ENCODE measurements at places on chromosomes 3 and 15. TPM values are rescaled to one million over a fixed set of nuclear protein-coding genes. Genes with fewer than 3 reads are reported as not detected.

ADAMTS9 gene
- total RNA-seq = 79.1 TPM

DNA sequence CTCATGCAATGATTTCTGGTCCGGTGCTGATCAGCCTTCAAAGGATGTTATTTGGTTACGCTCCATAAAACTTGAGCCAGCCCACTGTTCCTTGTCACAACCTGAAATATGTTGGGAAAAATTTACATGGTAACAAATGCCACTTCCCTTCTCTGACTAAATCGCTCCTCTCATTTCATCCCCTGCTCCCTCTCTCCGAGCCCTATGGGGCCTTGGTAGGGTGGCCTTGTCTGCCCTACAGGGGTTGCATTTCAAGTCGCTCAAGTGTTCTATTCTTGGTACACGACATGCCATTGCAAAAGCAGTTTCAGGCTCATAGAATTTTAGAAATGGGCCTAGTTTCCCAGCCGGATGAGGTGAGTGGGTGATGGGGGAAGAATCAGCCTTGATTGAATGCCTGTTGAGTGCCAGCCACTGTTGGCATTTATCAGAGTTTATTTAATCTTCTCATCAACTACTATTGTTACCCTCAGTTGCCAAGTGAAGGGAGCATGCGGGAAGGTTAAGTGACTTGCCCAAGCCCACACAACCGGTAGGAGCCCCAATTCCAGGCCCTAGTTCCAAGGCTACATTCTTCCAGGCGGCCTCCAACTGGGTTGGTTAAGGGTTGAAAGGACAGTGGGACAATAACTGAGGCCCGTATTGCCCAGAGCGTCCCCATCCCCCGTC, 961 bp upstream of the ABHD2 start:
- peaks cover 44% of the 10 kb centered on the region for H3K4me1 ChIP-seq
- H3K36me3 ChIP-seq = no peaks in the 10 kb centered on the region
- H3K27me3 ChIP-seq = no peaks in the 10 kb centered on the region
- peak overlapping the region; percentile 90 for H3K27ac ChIP-seq
- H3K4me3 ChIP-seq = peak overlapping the region; percentile 85

DNA sequence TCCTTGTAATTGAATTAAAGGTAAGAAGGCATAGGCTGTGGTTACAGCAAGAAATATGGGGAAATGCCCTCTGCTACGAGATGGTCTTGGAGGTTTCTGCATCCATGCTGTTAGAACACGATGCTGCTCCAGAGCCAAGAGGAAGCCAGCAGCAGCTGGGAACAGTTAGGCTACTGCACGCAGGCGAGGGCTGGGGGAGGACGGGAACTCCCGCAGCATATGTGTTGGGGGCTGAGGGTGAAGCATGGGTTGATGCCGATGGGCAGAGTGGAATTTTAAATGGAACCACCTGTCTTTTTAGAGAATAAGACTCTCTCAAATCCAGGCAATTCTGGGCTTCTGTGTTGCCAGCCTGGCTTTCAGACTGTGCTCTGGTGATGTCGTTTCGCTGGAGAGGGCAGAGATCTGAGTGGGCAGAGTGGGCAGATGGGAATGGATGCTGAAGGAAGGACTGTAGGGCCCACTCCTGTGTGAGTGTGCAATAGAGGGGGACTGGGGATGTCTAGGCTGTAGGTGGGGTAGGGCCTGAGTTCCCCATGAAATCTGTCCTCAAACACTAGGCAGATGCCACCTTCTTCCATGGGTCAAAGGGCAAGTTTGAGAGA, 417.0 kb upstream of the TPM1 start:
- no peak overlapping the region for H3K4me3 ChIP-seq
- H3K27ac ChIP-seq = peak overlapping the region; percentile 8
- H3K36me3 ChIP-seq = no peaks in the 10 kb centered on the region
- peaks cover 23% of the 10 kb centered on the region for H3K4me1 ChIP-seq
- DNase-seq = no peak

GRCh38 chr3:164468055-164468454, 610.2 kb downstream of the SI start:
- no peak overlapping the region for H3K4me3 ChIP-seq
- no peak for DNase-seq
- no peaks in the 10 kb centered on the region for H3K27me3 ChIP-seq
- no peaks in the 10 kb centered on the region for H3K4me1 ChIP-seq
- no peaks in the 10 kb centered on the region for H3K36me3 ChIP-seq

SLC12A1 gene
- not detected for total RNA-seq

OR5H14 gene
- not detected for total RNA-seq

- DNase-seq = no peak
- H3K4me3 ChIP-seq = no peak overlapping the region
- peaks cover 17% of the 10 kb centered on the region for H3K36me3 ChIP-seq
- H3K4me1 ChIP-seq = no peaks in the 10 kb centered on the region
These were observed 221.2 kb downstream of the NTRK3 start for GRCh38 chr15:88035381-88035780.

GOLGA8S gene
- total RNA-seq = not detected

GRCh38 chr3:85270488-85270887, 311.7 kb downstream of the CADM2 start:
- no peaks in the 10 kb centered on the region for H3K36me3 ChIP-seq
- no peak overlapping the region for H3K4me3 ChIP-seq
- peaks cover 5% of the 10 kb centered on the region for H3K4me1 ChIP-seq
- no peak overlapping the region for H3K27ac ChIP-seq
- no peaks in the 10 kb centered on the region for H3K27me3 ChIP-seq

DNA sequence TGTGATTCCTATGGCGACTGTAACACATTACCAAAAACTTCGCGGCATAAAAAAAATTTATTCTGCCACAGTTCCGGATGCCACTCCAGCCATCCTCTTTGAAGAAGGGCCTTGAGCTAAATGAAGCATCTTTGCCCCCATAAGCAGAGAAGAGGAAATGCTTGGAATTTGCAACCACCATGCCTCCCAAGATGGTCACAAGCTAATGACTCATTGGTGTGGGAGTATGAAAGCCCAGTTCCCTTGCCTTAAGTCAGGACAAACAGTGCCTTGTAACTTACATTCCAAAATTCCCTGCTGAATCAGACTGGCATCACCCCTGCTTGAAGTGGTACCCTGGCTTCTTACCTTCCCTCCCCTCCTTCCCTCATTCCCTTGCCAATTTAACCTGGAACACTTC, 1077.4 kb downstream of the EPHA3 start:
- no peaks in the 10 kb centered on the region for H3K36me3 ChIP-seq
- H3K4me1 ChIP-seq = no peaks in the 10 kb centered on the region
- DNase-seq = no peak
- H3K27me3 ChIP-seq = no peaks in the 10 kb centered on the region

GRCh38 chr3:194267744-194268653, 83.1 kb downstream of the CPN2 start:
- H3K27me3 ChIP-seq = no peaks in the 10 kb centered on the region
- H3K36me3 ChIP-seq = no peaks in the 10 kb centered on the region
- no peak for DNase-seq
- H3K4me1 ChIP-seq = no peaks in the 10 kb centered on the region

DNA sequence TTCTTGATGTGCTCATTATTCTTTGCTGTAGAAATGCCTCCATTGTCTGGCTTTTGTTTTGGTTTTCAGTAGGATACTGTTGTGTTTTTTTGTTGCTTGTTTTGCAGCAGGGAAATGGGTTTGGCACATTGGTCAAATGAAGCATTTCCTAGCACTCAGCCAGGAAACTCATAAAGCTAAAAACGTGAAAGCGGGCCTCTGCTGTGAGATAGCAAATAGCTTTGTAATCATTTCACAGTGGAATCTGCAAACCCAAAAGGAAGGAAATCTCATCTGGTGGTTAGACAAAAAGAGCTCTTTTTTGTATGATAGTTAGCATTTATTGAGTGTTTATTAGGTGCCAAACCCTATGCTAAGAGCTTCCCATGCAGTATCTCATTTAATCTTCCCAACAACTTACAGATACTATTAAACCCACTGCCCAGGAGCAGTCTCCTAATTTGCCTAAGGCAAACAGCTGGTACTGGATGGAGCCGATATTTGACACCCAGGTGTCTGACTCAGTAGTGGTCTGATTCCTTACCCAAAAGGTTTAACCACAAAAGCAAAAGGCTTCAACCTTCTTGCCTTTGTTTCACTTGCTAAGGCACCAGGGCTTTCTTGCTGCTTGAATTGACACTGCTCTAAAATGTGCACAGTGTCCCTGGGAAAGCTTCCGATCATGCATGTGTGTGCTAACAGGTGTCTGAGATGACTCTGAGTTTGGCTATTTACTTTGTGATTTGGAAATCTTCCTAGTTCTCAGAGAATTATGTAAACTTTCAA, 527.9 kb upstream of the MDFIC2 start:
- H3K36me3 ChIP-seq = no peaks in the 10 kb centered on the region
- no peaks in the 10 kb centered on the region for H3K27me3 ChIP-seq
- no peak for DNase-seq
- H3K4me3 ChIP-seq = no peak overlapping the region

GRCh38 chr15:23503980-23504379, 56.9 kb upstream of the GOLGA6L2 start:
- H3K27me3 ChIP-seq = no peaks in the 10 kb centered on the region
- H3K4me3 ChIP-seq = no peak overlapping the region
- no peak overlapping the region for H3K27ac ChIP-seq
- no peaks in the 10 kb centered on the region for H3K36me3 ChIP-seq
- DNase-seq = no peak

LARP6 gene
- 29.9 TPM for total RNA-seq

CCDC13 gene
- total RNA-seq = 1.9 TPM

GRCh38 chr3:25107918-25108617, 320.0 kb upstream of the RARB start:
- H3K36me3 ChIP-seq = no peaks in the 10 kb centered on the region
- H3K4me1 ChIP-seq = no peaks in the 10 kb centered on the region
- no peak overlapping the region for H3K4me3 ChIP-seq
- no peak for DNase-seq
- no peak overlapping the region for H3K27ac ChIP-seq

DNA sequence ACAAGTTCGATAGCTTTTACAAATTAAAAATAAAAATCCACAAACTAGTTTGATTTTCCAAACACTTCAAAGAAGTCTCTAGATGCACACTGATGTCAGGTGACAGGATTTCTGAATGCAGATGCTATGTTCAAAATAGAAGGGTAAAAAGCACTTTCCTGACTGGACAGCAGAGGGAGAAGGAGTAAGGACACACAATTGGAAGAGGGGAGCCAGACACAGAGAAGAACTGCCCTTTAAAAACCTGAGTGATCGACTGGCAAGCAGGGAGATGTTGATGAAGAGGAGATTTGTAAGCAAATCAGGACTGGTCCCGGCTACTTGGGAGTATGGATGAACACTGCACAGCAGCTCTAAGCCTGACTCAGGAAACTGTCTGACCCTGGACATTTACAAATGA, 612.8 kb downstream of the MAGI1 start:
- H3K27me3 ChIP-seq = no peaks in the 10 kb centered on the region
- H3K4me1 ChIP-seq = no peaks in the 10 kb centered on the region
- no peaks in the 10 kb centered on the region for H3K36me3 ChIP-seq
- H3K27ac ChIP-seq = no peak overlapping the region
- H3K4me3 ChIP-seq = no peak overlapping the region
- no peak for DNase-seq

- peak within 1 kb of the TSS; percentile 62 for H3K27ac ChIP-seq
- H3K4me3 ChIP-seq = peak within 1 kb of the TSS; percentile 21
- H3K36me3 ChIP-seq = peaks cover 47% of the 10 kb centered on the region
- no peak for DNase-seq
These were observed at the start of gene TLR9 for GRCh38 chr3:52225452-52226228. TLR9 (minus strand) TSS chr3:52225645; CDS start chr3:52225529, 116 bp downstream.

FHIT gene
- total RNA-seq = 6.1 TPM

DNA sequence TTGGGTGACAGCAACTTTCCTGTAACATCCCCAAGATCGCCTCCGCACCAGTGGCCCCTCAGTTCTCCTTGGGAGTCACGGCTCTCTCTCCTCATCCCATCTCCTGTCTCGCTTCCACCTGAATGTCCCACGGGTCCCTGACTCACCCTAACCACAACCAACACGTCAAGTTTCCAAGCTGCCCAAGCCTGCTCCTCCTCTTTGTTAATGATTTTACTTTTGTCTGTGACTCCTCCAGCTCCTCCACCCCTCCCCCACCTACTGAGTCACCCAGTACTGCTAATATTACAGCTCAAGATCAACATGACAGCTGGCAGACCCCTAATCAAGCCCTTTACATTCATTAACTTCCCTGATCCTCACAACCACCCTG, 39.3 kb downstream of the BDH1 start:
- H3K4me3 ChIP-seq = no peak overlapping the region
- H3K4me1 ChIP-seq = no peaks in the 10 kb centered on the region
- H3K27me3 ChIP-seq = no peaks in the 10 kb centered on the region
- H3K27ac ChIP-seq = no peak overlapping the region
- DNase-seq = no peak

LTF gene
- 0.42 TPM for total RNA-seq

- H3K4me3 ChIP-seq = no peak overlapping the region
- no peak for DNase-seq
- no peak overlapping the region for H3K27ac ChIP-seq
- H3K27me3 ChIP-seq = no peaks in the 10 kb centered on the region
- H3K4me1 ChIP-seq = no peaks in the 10 kb centered on the region
- H3K36me3 ChIP-seq = no peaks in the 10 kb centered on the region
These were observed 636.8 kb downstream of the MECOM start for GRCh38 chr3:169026543-169027182.

PRTG gene
- 12.7 TPM for total RNA-seq

DNA sequence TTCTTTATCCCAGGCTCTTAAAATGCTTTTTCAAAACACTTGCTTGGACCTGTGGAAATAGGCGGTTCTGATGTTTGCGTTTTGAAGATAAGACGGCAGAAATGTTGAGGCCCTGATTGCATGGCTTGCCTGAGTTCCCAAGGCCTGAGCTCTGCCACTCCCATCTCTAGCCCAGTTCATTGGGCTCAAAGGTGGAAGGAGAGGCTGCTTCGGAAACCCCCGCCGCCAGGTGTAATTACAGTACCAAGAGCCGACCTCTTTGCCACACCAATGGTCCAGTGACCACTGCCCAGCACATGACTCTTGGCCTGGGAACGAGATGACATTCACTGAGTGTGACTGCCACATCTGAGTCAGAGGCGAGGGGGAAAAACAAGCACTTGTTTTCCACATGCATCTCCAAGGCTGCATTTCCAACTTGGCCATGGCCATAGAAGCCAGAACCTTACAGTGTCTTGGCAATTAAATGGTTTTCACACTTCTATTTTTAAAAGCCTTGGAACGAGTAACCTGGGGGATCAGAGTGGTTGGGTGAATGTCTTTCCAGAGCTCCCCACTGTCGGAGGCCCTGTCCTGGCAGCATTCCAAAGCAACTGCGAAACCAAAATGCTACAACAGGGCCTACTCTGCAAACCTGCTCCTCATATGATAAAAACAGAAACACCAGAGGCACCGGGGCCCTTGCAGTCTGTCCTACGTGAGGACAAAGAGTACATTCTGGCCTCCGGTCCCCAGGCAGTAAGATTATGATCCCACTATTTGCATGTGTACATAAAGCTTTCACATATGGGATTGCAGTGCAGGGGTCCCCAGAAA, 63.8 kb upstream of the CGNL1 start:
- no peaks in the 10 kb centered on the region for H3K27me3 ChIP-seq
- no peaks in the 10 kb centered on the region for H3K36me3 ChIP-seq
- H3K4me1 ChIP-seq = no peaks in the 10 kb centered on the region
- no peak overlapping the region for H3K4me3 ChIP-seq

DNA sequence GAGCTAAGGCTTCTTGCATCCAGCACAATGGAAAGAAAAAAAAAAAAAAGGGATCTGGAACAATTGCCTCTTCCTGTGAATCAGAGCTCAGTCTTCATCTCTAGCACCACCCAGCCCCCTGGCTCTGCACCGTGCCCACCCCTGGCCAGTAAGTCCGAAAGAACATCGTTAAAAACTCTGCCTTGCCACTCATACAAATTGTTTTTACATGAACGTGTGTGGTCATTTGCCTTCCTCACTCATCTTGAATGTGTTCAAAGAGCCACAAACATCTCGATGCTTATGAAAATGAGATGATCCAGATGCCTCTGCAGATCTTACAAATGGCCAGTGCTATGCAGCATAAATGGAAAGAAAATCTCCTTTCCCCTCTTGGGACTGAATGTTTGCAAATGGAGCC, 400.0 kb upstream of the PPP2R3A start:
- H3K4me1 ChIP-seq = no peaks in the 10 kb centered on the region
- H3K4me3 ChIP-seq = no peak overlapping the region
- H3K27ac ChIP-seq = no peak overlapping the region
- no peaks in the 10 kb centered on the region for H3K27me3 ChIP-seq
